ENCODE measurements at places on chromosomes 4 and X. TPM values are rescaled to one million over a fixed set of nuclear protein-coding genes. Genes with fewer than 3 reads are reported as not detected.

ARX gene
- total RNA-seq, result not detected

EVC gene
- 40.0 TPM for total RNA-seq

RBM46 gene
- not detected for total RNA-seq

GRCh38 chrX:30652527-30653414 lies 452 bp upstream of the GK start:
- peak overlapping the region; percentile 87 for H3K4me3 ChIP-seq
- H3K4me1 ChIP-seq, result peaks cover 12% of the 10 kb centered on the region
- H3K27me3 ChIP-seq, result no peaks in the 10 kb centered on the region
- H3K36me3 ChIP-seq, result no peaks in the 10 kb centered on the region

GRCh38 chr4:103634236-103634635 lies 85.5 kb downstream of the TACR3 start:
- H3K27ac ChIP-seq, result no peak overlapping the region
- no peak overlapping the region for H3K4me3 ChIP-seq
- no peaks in the 10 kb centered on the region for H3K36me3 ChIP-seq

DNA sequence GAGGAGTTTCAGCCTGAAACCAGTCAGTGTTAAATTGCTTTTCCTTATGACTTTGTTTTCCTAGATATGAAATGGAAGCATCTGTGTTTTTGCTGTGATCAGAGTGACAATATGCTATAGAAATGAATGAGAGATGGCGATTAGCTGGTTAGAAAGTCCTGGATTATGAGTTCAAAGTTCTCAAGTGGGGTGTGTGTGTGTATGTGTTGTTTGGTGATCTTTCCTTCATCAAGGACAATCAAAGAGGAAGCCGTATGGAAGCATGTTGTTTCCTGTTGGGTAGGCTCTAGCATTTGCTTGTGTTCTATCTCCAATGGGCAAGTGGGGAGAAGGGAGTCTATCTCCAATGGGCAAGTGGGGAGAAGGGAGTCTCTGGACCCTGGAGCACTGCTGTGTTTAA lies 64.0 kb upstream of the STX18 start:
- no peak overlapping the region for H3K4me3 ChIP-seq
- H3K36me3 ChIP-seq, result no peaks in the 10 kb centered on the region
- no peak for DNase-seq
- H3K27ac ChIP-seq, result no peak overlapping the region
- H3K27me3 ChIP-seq, result no peaks in the 10 kb centered on the region
- H3K4me1 ChIP-seq, result no peaks in the 10 kb centered on the region

RAB40A gene
- 0.45 TPM for total RNA-seq

DNA sequence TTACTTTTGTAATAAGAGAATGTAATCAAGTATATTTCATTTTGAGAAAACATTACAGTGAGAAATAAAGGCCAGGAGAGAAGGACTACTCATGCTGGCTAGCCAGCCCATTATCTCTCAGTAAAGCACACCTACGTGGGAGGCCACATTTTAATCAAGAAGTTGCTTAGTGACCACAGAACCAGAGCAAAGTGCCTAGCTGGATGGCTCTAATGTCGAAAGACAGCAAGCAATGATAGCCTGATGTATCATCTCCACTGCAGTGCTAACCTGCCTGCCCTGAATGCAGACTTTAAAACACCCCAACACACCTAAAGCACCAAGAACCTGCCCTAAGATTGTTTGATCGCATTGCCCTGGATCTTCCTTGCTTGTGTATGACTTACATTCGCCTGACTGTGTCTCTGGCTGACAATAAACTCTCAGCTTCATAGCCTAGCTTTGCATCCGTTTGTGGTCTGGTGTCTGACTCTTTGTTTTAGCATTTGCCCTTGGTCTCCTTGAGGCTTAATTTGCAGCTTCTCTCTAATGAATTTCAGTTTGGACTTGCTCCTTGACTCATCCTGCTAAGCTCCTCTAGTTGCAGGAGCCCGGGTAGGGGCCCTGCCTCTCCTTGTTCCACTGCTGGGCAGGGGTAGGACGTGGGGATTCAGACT lies 31.4 kb upstream of the SOWAHD start:
- H3K27ac ChIP-seq, result no peak overlapping the region
- no peak for DNase-seq
- no peaks in the 10 kb centered on the region for H3K27me3 ChIP-seq
- no peaks in the 10 kb centered on the region for H3K4me1 ChIP-seq
- H3K36me3 ChIP-seq, result no peaks in the 10 kb centered on the region

- no peaks in the 10 kb centered on the region for H3K36me3 ChIP-seq
- H3K27ac ChIP-seq, result no peak overlapping the region
Observed at GRCh38 chr4:111639876-111640275, 505.4 kb upstream of the FAM241A start.

ASB9 gene
- total RNA-seq, result not detected

- no peak for DNase-seq
- H3K27ac ChIP-seq, result no peak overlapping the region
- H3K4me1 ChIP-seq, result no peaks in the 10 kb centered on the region
- no peak overlapping the region for H3K4me3 ChIP-seq
Observed at GRCh38 chrX:139382529-139382928, 148.0 kb upstream of the F9 start.

GLRA3 gene
- total RNA-seq, result not detected

GRCh38 chr4:112648263-112649054 lies 11.5 kb downstream of the LARP7 start:
- DNase-seq, result no peak
- no peak overlapping the region for H3K4me3 ChIP-seq
- no peaks in the 10 kb centered on the region for H3K27me3 ChIP-seq
- H3K36me3 ChIP-seq, result peaks cover 19% of the 10 kb centered on the region

DNA sequence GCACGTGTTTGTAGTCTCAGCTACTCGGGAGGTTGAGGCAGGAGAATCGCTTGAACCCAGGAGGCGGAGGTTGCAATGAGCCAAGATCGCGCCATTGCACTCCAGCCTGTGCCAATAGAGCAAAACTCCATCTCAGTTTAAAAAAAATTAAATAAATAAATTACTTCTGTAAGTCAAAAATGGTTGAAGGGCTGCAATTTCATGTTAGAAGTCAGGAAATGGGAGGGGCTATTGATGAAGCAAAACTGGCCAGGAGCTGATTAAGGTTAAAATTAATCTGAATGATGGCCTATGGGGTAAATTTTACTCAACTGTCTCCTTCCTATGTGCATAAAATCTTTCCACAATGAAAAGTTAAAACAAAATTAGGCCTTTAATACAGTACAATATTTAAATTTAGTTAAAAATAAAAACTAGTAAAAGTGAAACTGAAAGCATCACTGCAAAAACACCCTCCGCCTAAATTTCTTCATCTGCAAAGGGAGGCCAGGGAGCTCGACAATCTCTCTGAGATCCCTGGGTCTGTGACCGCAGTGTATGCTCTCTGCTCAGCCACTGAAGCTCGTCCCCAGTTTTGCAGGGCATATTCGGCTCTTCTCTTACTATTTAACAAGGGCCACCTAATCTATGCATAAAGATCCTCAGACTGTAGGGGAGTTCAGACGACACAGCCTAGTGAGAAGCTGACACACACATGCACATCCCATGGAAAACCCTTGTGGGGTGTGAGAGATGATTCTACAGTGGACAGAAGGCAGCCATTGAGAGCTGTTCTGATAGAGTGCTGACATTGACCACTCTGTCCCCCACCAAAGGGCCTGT lies 57.2 kb downstream of the IRF2 start:
- peaks cover 14% of the 10 kb centered on the region for H3K36me3 ChIP-seq
- peak overlapping the region; percentile 79 for H3K27ac ChIP-seq
- H3K27me3 ChIP-seq, result no peaks in the 10 kb centered on the region
- DNase-seq, result no peak
- H3K4me3 ChIP-seq, result no peak overlapping the region

DCAF8L2 gene
- not detected for total RNA-seq

UGT2B11 gene
- not detected for total RNA-seq

GRCh38 chr4:143260750-143261149 lies 75.9 kb upstream of the GAB1 start:
- no peak overlapping the region for H3K4me3 ChIP-seq
- H3K27me3 ChIP-seq, result no peaks in the 10 kb centered on the region
- H3K27ac ChIP-seq, result no peak overlapping the region
- DNase-seq, result no peak

DNA sequence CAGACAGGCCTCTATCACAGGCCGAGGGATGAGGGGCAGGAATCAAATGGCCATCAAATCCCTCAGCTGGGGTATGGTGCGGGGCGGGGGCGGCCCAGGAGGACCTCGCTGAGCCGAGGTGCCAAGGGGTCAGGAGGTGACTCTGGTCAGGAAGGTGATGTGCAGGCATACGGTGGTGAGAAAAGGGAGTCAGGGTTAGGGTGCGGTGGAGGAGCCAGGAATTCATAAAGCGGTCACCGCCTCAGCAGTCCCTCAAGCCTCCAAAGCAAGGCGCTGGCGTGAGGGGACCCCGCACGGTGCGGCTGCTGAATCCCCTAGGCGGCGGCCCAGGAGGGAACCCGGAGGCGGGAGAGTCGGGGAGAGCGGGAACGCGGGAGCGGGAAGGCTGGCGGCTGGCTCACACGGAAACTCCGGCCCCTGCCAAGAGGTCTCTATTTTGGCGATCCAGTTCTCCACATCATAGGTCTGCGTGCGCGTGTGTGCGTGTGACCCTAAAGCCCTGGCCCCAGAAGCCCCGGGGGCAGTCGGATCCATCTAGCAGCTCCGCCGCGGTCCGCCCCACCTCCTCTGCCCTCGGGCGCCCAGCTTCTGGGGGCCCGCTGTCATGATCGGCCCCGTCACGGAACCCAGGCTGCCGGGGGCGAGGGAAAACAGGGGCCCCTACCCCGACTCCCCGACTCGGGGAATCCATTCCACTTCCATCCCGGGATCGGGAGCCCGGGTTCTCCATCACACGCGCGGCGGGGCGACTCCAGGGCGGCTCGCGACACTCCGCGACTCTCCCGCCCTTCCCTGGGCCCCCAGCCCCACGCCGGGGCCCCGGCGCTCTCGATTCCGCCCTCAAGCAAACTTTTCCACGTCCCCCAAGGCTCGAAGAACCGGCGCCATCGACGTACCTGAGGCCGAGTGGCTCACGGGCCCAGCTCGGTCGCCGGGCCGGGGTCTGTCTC lies 593 bp downstream of the ELF4 start:
- peaks cover 45% of the 10 kb centered on the region for H3K4me1 ChIP-seq
- DNase-seq, result peak; percentile 85
- H3K4me3 ChIP-seq, result peak overlapping the region; percentile 84
- no peaks in the 10 kb centered on the region for H3K36me3 ChIP-seq
- peak overlapping the region; percentile 90 for H3K27ac ChIP-seq

CSAG2 gene
- not detected for total RNA-seq

GRCh38 chr4:74415602-74416300 lies 29.2 kb upstream of the AREG start:
- H3K36me3 ChIP-seq, result no peaks in the 10 kb centered on the region
- H3K27me3 ChIP-seq, result peaks cover 3% of the 10 kb centered on the region
- H3K4me1 ChIP-seq, result peaks cover 9% of the 10 kb centered on the region
- no peak overlapping the region for H3K27ac ChIP-seq
- DNase-seq, result no peak

GRCh38 chr4:74283614-74284013 lies 24.7 kb upstream of the EPGN start:
- no peaks in the 10 kb centered on the region for H3K27me3 ChIP-seq
- H3K4me1 ChIP-seq, result peaks cover 13% of the 10 kb centered on the region
- no peak overlapping the region for H3K4me3 ChIP-seq
- no peaks in the 10 kb centered on the region for H3K36me3 ChIP-seq

FGFBP1 gene
- not detected for total RNA-seq

PTTG2 gene
- 0.45 TPM for total RNA-seq

DNA sequence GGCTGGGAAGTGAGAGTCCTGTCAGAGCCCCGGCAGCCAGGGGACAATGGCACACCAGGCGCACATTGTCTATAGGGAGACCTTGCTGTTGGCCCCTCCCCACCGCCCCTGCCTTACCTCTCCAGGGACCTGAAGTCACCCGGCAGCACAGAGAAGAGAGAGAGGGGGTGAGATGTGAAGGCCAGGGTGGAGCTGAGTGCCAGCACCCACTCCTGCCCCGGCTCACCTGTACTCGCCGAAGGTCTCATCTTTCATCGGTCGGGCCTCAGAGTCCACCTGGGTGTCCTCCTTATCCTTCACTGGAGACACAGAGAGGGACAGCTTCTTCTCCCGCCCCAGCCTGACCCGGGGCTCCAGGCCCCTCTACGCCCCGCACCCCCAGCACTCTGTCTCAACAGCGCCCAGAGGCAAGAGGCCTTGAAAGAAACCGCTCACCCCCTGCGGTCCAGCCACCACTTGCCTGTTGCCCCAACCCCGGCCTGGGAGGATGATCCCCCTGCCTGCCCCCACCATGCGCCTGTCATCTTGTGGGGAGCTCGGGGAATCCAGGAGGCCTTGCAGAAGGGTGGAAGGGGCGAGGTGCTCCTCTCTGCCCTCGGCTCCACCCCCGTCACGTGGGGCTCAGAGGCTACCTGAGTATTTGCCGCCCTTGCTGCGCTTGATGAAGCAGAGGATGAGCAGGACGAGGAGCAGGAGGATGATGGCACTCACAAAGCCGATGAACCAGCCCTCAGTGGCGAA lies 22.6 kb downstream of the L1CAM start:
- no peak overlapping the region for H3K4me3 ChIP-seq
- no peak for DNase-seq
- no peak overlapping the region for H3K27ac ChIP-seq
- H3K36me3 ChIP-seq, result no peaks in the 10 kb centered on the region
- peaks cover 4% of the 10 kb centered on the region for H3K27me3 ChIP-seq

DNA sequence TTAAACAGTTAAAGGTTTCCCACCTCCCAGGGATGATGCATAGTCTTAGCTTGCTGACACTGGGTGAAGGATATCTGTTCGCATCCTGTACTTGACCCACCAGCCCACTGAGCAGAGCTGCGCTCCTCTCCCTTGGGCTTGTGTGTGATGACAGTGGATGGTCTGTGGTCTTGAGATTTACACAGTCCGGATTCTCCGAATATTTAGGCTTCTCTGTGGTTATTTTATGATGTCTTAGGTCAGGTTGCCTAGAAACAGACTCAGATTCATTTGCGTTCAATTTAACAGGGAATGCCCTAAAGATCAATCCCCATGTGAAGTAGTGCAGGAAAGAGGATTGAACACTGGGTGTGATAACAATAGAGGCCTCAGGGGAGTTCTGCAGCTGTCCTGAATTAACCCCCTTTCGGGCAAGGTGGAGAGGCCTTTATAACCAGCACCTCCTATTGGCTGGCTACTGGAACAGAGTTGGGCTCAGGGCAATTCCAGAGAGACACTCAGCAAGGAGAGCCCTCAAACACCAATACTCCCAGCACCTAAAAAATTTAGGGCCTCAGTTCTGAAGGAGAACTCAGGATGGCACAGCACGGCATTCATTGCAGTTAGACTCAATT lies 653.2 kb upstream of the GALNT7 start:
- peaks cover 5% of the 10 kb centered on the region for H3K4me1 ChIP-seq
- no peak overlapping the region for H3K4me3 ChIP-seq
- no peaks in the 10 kb centered on the region for H3K36me3 ChIP-seq

TREX2 gene
- total RNA-seq, result 1.6 TPM

- DNase-seq, result no peak
- H3K4me3 ChIP-seq, result no peak overlapping the region
- no peaks in the 10 kb centered on the region for H3K36me3 ChIP-seq
- H3K27me3 ChIP-seq, result no peaks in the 10 kb centered on the region
- H3K27ac ChIP-seq, result no peak overlapping the region
Observed at GRCh38 chr4:156191044-156191781, 237.5 kb upstream of the CTSO start.

- no peaks in the 10 kb centered on the region for H3K27me3 ChIP-seq
- H3K4me1 ChIP-seq, result peaks cover 9% of the 10 kb centered on the region
- DNase-seq, result no peak
Observed at GRCh38 chr4:53658029-53658428, 66.7 kb upstream of the LNX1 start.

GRCh38 chr4:173170182-173170778 lies 1.7 kb downstream of the GALNT7 start:
- H3K27ac ChIP-seq, result peak overlapping the region; percentile 59
- no peaks in the 10 kb centered on the region for H3K27me3 ChIP-seq
- H3K36me3 ChIP-seq, result no peaks in the 10 kb centered on the region
- peaks cover 24% of the 10 kb centered on the region for H3K4me1 ChIP-seq
- no peak for DNase-seq
